LoVo (cell line): ENCODE measurements at places on chromosomes 1 and 21.
A peak's percentile ranks its signal among the peaks of the same experiment; 100 is the strongest.

GRCh38 chr1:107444302-107444701 is 303.5 kb downstream of the NTNG1 start:
- no peak for DNase-seq

DNA sequence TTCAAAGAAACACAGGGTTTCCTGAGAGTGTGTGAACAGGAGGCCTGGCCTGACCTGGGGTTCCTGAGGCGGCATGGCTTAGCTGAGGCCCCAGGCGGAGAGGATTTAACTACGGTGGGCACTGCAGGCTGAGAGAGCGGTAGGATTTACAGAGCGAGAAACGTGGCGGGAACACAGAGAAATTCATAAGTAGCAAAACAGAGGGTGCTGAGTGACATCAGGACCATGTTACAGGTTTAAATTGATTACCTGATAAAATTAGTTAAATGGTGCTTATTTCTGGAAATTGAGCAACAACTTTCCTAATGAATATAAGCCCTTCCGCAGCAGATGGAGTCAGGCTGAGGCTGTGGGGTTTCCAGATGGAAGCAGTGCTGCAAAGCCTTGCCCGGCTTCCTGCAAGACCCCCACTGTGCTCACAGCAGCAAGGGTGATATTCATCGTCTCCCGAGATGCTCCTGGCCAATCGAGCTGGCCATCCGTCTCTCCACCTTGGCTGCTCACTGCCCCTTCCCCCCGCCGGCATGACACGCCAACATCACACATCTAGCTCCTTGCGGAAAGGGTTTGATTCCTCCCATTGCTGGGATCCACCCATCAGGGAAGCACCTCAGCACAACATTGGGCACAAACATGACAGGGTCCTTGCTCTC is 69.4 kb upstream of the MORC3 start:
- DNase-seq, result no peak

- DNase-seq, result no peak
Measured at GRCh38 chr1:99565606-99566289, 80.2 kb upstream of the PALMD start.

GRCh38 chr1:114342376-114342775 is 168.6 kb downstream of the TRIM33 start:
- no peak for DNase-seq

DNA sequence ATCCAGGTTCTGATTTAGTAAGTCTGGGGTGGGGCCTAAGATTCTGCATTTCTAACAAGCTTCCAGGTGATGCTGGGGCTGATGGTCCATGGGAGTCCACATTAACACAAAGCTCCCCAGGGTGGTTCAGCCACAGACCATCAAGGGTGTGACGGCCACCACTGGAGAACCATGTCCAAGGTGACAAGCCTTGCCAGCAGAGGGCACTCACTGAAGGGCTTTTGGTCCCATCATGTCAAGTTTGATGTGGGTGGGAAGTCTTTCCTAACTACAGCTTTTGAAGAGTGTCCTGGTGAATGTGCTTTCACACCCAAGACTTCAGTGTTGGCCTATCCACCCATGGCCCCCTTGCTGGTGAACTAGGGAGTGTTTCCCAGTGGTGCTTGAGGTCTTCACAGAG is 67.1 kb downstream of the UBE2T start:
- DNase-seq, result no peak

DNA sequence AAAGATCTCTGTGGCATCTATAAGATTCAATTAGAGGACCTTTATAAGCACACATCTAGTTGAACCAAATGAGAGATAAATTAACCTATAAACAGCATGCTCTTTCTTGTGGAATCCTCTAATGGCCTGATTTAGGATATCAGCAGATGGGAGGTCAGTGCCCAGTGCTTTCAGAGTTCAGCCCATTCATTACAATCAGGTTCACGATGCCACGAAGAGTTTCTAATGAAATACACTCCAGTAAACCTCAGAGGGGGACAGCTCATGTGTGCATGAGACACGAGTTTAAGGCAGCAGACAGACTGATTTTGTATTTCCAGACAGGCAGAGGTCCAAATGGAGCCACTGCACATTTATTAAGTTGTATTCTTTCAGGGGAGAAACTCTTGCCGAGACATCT is 544.4 kb upstream of the PKN2 start:
- no peak for DNase-seq

- no peak for DNase-seq
Measured at GRCh38 chr1:154879038-154879421, 8.9 kb upstream of the KCNN3 start.

DNA sequence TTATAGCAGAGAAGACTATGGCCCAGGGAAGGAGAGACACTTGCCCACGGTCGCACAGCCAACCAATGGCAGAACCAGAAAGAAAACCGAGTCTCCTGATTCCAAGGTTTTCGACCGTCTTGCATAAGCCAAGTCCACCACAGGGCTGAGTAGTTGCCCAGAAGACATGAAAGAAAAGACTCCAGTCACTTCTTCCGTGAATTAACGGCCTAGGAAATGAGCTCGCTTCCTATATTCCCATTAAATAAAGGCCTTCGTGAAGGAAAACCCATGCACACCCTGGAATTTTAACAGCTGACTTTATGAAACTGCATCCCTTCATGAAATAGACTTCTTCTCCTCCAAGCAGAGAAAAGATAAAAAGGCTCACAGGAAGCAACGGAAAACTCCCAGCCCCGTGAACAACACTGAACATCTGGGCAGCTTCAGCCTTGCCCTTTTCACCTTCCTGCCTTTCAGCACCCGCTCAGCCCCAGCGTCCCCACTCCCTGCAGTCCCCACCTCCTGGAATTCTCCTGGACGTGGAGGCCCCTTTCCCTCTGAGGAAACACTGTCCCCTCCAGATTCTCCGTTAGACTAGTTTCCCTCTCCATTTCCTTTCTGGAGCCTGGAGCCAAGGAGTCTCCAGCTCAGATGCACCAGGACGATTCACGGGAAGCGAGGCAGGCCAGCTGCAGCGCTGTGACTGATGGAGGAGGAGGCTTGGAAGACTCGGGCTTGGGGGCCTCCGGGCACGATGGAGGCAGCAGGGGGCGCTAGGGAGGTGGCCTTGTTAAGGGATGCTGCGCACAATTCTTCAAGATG is 2.7 kb upstream of the MYOC start:
- no peak for DNase-seq

DNA sequence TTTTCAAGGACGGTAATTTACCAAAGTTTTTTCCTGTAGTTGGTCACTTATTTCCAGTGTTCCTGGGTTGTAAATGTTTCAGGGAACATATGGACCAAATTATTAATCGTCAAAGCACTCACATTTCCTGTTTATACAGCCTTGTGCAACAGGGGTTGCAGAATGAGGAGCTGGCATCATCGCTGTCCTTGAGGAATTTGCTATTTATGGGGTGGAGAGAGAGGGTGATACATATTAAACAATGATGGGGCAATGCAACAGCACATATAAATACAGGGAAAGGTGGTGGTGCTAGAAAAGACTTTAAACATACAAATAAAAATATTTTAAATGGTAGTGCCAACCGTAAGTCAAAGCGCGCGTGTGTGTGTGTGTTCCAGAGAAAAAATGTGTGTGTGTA is 369.8 kb downstream of the NPHP4 start:
- DNase-seq, result no peak

GRCh38 chr1:225694151-225694603 is 41.3 kb upstream of the ENAH start:
- DNase-seq, result peak; percentile 11

DNA sequence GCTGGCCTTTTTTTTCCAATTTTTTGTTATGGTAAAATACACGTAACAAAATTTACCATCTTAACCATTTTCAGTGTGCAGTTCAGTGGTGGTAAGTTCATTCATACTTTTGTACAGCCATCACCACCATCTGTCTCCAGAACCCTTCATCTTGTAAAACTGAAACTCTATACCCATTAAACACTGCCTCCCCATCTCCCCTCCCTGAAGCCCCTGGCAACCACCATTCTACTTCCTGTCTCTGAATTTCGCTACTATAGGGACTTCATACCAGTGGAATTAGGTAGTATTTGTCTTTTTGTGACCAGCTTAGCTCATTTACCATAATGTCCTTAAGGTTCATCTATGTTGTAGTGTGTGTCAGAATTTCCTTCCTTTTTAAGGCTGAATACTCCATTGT is 8.7 kb downstream of the PKNOX1 start:
- no peak for DNase-seq

GRCh38 chr1:6348511-6349191 is 44.9 kb downstream of the ACOT7 start:
- no peak for DNase-seq

DNA sequence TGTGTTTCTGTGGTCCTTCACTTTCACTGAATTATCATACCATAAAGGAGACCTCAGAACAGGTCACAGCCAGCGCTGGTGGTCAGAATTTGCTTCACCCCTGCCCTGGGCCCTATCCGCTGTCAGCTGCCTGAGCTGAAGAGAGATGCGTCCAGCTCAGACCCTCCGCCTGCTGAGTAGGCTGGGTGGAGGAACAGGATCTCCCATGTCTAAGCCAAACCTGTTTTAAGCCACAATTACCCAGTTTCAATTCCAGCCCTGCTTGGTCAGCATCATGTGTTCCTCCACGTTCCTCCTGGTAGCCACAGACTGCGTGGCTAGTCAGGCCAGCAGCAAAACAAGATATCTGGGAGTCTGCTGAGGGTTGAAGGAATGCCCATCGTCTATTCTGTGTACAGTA is 13.5 kb upstream of the BGLAP start:
- no peak for DNase-seq

GRCh38 chr1:187931776-187932175 is 1103.0 kb downstream of the PLA2G4A start:
- DNase-seq, result no peak

DNA sequence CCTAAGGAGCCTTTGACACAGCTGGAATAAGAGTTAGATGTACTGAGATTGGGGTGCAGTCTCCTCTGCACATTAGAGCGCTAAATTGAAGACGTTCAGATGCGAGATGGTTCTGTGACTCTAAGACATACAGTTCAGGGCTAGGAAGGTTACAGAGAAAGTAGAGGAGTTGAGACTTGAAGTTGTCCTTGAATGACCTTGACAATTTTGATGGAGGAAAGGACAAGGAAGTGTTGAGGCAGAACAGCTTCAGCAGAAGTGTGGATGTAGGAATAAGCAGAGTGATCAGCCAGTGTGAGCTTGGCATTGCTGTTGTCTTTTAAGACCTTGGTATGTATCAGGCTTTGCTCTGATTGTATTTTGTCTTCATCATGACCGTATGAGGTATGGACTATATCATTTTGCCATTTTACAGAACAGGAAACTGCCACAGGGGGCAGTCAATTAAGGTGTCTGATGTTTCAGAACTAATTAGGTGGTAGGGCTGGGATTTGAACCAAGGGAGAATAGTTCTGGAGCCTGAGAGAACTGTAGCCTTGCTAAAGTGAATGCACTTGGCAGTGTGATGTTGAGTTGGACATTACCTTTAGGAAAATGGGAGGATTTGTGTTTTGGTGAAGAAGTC is 9.2 kb downstream of the TTF2 start:
- DNase-seq, result no peak
